IMR-90 (cell line): ENCODE measurements at places on chromosomes 12 and 14.
A peak's percentile ranks its signal among the peaks of the same experiment; 100 is the strongest.

GRCh38 chr12:109201496-109201885, 85.1 kb downstream of the ACACB start:
- DNase-seq = no peak

DNA sequence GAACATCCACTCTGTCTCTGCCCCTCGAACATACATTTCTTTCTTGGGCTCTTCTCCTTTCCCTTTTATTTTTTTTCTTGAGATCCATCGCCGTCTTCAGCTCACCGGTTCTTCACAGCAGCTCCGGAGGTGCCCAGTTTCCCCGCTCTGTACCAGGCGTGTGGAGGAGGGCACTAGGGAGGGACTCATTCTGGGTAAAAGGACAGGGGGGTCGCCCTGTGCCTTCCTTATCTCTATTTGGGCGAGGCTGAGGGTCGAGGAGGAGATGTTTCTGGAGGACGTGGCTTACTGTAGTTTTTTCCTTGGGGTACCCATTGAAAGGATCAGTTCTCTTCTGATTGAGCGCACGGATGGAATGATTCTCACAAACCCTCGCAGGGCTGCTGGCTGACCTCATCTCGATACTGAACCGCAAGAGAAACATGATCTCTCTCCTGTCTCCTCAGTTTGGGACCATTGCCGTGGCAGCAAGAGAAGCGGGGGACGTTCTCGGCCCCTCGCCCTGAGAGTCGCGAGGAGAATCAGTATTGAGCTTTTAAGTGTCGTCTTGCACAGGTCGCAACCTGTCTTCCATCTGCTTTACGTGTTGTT, 386 bp downstream of the LIN52 start:
- DNase-seq = peak; percentile 55

DNA sequence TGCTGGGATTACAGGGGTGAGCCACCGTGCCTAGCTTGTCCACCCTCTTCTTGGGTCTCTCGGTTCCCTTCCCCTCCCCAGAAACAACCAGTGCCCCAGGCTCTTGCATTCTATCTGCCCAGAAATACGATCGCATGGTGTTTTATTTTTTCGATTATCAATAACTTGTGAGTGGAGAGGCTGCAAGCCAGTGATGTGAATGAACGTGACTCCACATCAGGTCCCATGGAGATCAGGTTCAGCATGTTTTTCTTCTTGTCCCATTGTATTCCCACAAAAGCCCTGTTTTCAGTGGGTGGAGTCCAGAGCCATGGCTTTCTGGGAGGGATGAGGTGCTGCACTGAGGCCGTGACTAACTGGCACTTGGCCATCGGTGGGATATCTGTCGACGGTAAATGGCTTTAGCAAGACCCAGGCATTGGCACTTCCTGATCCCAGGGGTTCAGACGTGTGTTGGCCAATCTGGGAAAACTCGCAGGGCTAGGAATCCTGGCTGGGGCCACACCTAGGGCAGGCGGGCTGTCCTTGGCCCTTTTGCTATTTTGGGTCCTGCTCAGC, 12.7 kb upstream of the HNF1A start:
- DNase-seq = no peak

DNA sequence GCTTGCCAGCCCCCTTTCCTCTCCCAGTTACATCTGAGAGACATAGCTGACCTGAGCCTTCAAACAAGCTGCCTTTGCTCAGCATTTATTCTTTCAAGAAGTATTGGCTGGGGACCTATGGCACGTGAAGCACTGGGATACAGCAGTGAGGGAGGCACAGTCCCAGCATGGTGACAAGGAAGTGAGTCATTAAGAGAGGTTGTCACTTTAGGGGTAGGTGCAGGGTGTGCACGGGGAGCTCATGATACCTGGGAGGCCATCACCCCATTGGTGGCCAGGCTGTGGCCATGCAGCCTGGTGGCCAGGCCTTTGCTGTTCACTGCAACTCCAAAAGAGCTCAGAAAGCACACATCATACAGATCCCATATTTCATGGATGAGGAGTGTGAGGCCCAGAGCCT, 5.7 kb upstream of the KRT75 start:
- no peak for DNase-seq

DNA sequence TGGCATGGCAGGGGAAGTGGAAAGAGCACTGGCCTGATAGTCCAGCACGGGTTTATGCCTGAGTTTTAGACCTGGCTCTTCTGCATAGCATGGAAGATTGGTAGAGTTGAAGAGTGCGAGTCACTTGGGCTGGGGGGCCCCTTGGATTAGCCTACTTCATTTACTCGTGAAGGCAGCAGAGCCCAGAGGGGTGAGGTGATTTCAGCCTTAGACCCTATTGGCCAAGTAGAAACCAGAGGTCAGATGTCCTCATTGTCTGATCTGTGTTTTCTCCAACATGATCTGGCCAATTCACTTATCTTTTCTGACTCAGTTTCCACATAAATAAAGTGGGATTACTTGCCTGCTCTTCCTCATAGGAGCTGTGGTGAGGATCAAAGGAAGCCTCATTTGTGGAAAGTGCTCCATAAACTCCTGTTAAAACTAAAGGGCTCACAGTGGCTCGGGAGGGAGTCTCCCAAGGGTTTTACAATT, 1.9 kb downstream of the PLEKHG3 start:
- DNase-seq = no peak

DNA sequence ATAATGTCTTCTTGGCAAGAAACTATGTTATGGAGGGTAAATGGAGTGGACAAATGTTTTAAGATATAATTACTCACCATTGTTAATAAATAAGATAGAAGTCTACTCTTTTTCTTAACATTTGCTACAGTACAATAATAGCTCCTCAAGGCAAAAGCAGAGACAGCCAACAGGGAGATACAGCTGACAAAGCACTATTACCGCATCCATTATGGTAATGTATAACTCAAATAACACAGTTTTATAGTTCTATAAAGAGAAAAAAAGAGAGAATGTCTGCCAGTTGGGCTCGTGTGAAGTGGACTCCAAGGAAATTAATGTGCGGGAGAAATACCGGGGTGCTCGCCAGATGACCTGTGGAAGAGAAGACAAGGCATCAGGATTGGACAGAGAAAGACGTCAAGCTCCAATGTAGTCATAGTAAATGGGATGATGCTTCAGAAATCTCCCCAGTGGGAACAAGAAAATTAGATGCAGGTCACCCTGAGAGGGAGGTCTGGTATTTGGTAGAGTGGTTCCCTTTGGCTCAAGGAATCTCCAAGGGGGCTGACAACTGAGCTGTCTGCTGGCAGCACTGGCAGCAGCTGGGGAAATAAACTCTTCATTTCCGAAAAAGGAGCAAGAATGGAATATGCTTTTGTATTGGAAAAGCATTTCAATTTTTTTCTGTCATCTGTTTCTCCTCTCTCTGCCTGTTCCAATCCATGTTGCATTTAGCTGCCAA, 343.9 kb downstream of the LRFN5 start:
- DNase-seq = no peak

DNA sequence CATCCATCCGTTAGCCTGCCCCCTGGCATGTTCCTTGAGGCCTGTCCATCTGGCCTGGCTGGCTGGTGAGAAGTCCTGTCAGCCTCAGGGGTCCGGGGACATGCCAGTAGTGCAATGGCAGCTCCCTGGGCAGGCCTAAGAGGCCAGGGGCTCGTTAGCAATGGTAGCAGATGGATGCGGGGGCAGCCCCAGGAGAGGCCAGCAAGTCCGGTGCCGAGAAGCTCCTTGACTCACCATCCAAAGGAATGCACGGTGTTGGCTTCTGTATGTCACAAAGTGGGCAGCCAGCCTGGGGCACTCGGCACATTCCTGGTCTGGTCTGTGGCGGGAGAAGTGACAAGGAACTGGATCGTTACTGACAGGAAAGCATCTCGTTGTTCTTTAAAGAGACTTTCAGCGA, 319.9 kb downstream of the CACNA1C start:
- DNase-seq = no peak

GRCh38 chr12:94271351-94271750, 123.0 kb downstream of the PLXNC1 start:
- no peak for DNase-seq
